ENCODE measurements at places on chromosomes 6 and 20.
A peak's percentile ranks its signal among the peaks of the same experiment; 100 is the strongest.

DNA sequence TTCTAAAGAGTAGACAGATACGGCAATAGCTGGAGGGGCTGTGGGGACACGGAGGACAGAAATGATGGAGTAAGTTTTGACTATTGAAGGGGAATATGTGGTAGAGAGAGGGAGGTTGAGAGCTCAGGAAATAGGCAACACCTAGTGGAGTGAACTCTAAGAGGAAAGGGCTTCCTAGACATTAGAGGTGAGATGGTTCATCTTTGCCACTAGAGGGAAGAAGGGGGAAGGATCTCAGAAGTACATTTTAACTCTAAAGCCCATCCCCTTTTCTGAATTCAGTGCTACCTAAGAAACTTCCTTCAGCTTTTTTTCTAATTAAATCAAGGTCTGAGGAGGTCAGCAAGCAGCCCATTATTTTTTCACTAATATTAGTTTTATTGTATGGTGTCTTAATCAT is 689.4 kb upstream of the MAP3K7 start:
- no peak for DNase-seq

DNA sequence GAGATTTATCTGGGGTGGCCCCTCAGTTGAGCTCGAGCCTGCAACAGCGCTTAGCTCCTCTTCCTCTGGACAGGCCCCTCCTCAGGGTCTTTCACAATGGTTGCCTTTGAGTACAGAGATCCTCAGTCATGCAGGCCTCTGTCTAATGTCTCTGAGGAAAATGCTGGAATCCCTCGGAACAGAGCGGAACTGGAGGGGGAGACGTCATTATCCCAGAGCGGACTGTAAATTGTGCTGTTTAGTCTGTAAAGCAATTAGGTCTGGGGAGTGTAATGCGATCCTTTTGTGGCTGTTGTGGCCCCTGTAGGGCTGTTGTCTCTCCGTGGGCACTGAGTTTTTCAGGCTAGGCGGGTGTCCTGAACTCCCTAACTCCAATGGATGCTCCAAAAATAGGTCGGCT is 15.0 kb upstream of the DAAM2 start:
- DNase-seq: no peak

GRCh38 chr20:46063652-46064054 is 26.1 kb downstream of the NCOA5 start:
- no peak for DNase-seq

DNA sequence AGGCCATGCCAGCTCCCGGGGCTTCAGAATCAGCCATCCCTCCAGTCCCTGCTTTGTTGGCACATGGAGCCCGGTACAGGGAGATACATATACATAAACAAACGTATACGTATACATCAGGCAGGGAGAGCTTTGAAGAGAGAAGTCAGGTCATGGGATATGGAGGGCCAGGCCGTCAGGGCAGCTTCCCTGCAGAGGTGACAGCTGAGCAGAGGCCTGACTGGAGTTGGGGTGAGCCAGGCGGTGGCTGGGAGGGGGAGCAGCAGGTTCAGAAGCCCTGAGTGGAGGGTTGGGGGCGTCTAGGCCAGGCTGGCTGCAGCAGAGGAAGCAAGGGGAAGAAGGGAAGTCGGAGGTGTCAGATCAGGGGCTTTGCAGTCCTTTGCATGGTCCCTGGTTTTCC is 61.7 kb downstream of the STK35 start:
- no peak for DNase-seq

- DNase-seq: no peak
These were observed 53.6 kb downstream of the ENPP1 start for GRCh38 chr6:131861381-131861780.

- no peak for DNase-seq
These were observed 95.9 kb downstream of the SSR1 start for GRCh38 chr6:7216941-7217621.

- no peak for DNase-seq
These were observed 12.8 kb downstream of the TEAD3 start for GRCh38 chr6:35483893-35484645.

DNA sequence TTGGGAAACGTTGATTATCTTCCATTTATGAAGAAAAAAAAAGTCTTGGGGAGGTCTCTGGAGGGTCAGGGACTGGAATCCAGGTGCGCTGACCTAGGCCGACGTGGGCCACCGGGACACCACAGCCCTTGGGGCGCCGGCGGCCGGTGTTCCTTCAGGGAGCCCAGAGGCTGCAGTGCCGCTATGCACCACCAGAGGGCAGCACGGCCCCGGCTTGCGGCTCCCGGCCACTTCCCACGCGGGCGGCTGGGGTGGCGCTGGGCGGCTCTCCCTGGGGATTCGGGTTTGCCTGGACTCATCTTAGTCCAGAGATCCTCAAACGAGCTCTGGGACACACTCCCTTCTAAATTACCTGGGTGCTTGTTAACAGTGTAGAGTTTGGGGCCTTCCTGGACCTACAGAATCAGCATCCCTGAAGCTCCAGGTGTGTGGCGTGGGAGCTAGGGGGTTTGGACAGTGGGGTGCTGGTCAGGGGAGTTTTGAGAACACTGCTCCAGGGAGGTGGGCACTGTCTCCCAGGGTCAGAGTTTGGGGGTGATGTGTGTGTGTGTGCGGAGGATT is 23.0 kb upstream of the GTSF1L start:
- peak; percentile 10 for DNase-seq

DNA sequence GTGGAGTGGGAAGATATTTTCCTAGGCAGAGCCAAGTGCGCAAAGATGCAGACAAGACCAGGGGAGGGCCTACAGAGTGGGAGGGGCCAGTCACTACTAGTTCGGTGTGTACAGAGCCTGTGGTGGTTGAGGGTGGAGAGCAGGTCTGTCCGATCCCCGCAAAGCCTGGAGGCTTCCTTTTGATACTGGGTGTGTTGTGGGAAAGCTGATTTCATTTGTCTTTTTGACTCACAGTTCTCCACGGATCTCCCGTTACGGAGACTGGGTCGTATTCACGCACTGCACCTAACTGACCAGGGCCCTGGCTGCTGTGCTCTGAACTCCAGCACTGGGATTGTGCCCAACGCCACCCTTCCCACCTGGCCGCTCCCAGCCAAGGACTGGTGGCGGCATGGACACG is 1.4 kb upstream of the TIAM2 start:
- DNase-seq: no peak

DNA sequence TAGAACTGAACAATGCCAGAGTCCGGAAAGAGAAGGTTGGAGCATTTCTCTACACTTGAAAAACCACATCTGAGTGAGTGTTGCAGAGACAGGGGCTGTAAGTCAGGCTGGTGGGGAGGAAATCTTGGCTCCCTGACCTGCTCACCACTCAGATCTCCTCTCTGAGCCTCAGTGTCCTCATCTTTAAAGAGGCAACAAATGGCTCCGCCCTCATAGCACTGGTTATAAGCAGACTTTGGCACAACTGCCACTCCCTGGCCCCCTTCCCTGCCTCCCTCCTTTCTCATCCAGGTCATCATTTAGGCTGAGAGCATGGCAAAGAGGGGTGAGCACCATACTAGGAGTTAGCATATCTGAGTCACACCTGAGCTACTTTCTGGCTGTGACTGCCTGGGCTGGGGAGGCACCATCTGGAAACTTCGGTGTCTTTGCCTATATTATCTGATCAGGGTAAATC is 10.6 kb downstream of the SIRPG start:
- no peak for DNase-seq

DNA sequence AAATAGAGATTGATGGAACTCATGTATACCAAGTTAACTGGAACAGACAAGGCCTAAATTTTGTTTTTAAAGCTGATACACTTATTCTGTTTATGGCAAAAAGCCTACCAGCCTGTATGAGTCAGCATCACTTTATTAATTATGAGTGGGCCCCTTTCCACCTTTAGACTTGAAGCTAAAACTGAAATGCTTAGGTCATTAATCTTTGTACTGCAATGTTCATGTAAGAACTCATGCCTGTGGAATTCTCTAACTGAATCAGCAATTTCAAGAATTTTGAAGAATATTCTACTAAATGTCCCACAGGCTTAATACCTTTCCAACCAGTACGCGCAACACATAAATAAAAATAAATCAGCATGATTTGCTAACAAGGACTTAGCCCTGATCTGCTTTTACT is 140.2 kb upstream of the PHACTR1 start:
- no peak for DNase-seq

GRCh38 chr6:84763003-84763885 is 1.2 kb downstream of the TBX18 start:
- no peak for DNase-seq

DNA sequence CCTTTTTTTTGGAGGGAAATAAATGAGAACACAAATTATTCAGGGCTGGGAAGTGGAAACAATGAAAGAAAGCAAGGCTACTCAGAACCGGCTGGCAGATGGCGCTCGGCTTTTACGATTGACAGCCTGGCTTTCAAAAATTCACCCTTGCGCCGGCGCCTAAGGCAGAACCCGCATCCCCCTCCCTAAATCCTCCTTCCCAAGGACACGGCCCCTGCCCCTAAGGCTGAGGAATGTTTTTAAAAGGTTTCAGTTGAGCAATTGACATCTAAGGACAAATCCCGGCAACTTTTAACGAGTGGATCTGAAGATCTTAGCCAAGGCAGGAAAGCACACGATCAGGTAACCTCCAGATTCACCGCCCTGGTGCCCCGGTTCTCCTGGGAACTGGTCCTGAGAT is 16.3 kb downstream of the GNAS start:
- DNase-seq: no peak
